ENCODE measurements at places on chromosomes 2 and 18.

DNA sequence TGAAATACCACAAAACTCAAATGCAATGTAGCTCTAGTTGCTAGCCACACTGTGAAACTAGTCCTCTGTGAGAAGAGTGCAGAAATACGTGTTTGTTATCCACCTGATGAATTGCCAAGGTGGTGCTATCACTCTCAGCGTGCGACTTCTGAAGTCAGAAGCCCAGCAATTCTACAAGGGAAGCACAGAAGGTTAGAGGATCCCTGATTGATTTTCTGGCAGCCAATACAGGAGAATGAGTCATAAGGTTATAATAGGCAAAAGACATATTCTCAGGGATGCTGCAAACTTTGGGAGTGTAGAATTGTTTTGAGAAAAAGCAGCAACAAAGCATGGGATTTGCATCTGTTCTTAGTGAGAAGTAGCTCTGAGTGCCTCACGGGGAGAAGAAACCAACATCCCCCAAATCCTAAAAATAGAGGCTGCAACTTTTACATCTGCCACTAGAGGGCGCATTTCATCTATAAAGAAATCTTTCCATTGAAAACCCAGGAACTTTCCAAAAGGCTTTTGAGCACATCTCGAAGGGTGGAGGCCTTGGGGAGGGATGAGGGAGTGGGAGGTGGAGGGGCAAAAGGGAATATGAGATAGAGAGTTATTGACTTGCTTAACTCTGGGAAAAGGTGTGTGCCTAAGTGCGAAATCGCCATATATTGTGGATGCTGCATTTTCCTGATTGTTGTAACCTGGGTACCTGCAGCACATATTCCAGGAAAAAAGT lies 78.0 kb downstream of the TMEM182 start:
- DNase-seq = no peak

DNA sequence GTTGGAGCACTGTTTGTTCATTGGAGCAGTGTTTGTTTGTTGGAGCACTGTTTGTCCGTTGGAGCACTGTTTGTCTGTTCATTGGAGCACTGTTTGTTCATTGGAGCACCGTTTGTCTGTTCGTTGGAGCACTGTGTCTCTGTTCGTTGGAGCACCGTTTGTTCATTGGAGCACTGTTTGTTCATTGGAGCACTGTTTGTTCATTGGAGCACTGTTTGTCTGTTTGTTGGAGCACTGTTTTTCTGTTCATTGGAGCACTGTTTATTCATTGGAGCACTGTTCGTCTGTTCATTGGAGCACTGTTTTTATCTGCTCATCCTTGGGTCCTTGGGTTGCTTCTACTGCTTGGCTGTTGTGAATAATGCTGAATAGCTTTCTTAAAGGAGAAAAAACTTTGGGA lies 74.7 kb downstream of the ZNF407 start:
- DNase-seq = no peak

- no peak for DNase-seq
Measured at GRCh38 chr2:132282911-132283310, 121.2 kb upstream of the ANKRD30BL start.

DNA sequence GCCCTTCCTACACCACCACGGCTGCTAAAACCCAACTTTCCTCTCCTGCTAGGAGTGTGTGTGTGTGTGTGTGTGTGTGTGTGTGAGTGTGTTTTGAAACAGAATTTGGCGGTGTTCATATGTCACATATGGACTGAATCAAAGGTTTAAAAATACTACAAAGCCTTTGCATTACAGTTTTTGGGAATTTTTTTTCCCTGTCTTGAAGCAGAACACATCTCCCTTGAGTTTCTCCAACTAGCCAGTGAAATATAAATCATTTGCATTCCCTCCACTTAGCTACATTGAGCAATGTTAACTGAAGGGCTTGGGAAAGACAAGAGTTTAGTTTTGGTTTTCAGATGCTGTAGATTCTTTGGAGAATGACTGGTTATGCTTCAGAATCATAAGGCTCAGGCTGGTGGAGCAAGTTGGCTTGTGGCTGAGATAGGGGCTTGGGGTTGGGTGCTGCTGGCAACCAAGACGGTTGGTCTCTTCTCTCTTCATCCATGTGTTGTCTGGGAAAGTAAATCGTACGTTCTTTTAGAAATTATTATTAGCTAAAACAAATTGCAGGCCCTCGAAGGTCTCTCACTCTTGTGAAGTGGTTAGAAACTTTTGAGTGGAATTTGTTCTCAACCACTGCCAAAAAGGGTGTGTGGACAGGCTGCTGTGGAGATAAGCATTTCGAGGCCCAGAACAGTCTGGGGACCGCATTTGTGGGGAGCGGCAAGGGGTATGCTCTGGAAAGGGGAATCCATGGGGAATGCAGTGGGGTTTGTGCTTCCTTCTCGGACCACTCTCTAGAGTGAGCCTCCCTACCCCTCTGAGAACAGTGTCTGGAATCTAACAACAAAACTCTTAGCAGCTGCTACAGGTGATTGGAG lies 1.4 kb downstream of the NRP2 start:
- no peak for DNase-seq

- DNase-seq = no peak
Measured at GRCh38 chr18:47203626-47204464, 27.7 kb upstream of the IER3IP1 start.

- DNase-seq = no peak
Measured at GRCh38 chr2:55048508-55049042, 1.7 kb downstream of the RTN4 start.

- no peak for DNase-seq
Measured at GRCh38 chr2:125092276-125093009, 1067.4 kb downstream of the CNTNAP5 start.

DNA sequence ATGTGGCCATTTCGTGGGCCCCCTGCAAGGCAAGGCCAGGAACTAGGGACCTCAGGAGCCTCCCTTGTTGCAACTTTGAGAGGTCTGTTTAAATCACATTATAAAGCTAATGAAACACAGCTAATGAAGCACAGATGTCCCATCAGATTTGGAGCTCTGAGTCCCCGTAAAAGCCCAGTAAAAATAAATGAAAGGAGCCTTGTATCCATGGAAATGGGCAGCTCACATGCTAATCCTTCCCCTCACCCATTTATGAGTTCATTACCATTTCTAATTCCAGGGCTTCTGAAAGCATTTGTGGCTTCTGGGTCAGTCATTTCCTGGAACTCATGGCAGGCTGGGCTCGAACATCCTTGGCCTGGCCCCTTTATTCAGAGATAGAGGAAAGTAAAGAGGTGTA lies 274.8 kb downstream of the SS18 start:
- no peak for DNase-seq

DNA sequence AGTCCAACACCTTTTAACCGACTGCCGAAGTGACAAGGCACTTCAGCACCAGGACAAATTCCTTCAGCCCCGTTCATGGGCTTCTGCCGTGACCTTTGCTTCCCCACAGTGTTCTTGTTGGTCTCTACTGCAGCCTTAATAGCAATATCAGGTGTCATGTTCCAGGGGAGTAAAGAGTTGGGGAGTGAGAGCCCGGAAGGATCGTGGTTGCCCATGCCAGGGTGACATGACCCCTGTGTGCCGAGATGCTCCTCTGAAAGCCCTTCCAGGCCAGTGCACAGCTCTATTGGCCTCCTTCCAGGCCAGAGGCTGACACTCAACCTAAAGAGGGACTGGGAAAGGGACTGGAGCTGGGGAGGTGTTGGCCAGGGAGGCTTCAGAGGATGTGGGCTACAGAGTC lies 279.2 kb downstream of the CYRIA start:
- DNase-seq = no peak

GRCh38 chr2:235706506-235706905 lies 212.7 kb downstream of the AGAP1 start:
- DNase-seq = no peak

DNA sequence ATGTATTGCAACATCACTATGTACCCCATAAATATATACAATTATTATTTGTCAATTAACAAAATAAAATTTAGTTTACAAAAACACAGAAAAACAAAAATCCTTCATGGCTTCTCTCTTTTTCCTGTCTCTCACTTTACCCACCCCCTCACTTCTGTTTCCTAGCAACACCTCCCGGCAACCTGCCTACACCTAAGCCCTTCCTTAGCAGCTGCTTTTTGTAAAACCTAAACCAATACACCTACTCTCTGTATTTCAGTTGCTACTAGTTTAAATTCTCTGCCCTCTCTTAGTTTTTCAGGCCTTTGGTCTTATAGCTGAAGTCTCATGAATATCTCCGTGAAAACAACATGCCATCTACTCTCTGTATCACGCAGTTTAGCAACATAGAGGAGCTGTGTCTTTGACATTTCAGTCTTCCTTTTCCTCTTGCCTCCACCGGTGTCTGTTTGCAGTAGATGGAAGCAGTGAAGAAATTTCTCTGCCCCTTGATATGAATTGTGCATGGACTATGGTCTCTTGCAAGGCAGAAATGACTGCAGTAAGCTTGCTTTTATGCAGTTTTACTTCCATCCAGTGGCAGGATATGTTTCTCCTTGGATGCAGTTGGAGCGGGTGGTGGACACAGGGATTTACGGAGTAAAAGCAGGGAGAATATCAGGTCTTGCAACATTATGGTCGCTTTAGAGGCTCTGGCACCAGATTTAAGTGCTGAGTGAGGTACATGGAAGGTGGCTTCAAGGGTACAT lies 42.0 kb upstream of the ZDBF2 start:
- no peak for DNase-seq

DNA sequence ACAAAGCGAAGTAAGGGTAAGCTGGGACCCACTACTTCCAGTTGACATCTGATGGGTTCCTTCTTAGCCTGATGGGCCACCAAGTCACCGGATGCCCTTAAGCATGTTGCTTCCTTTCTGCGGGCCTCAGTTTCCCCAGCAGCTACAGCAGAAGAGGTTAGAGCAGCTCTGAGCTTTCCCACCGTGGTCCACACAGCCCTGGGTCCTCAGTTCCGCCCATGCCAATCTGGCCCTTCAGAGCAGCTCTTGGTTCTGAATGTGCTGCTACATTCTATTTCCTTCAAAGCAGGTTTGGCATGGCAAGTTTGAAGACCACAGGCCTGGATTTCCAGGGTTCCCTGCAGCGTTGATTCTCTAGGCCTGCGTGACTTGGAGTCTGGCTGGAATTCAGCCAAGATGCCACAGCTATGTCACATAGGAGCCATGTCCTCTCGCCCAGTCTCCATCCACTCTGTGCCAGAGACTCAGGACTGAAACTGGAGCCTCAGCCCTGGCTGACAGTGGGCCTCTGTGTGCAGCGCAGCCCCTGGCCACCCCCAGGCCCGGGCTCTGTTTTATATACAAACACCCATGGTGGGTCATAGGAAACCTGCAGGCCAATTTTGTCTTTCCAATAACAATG lies 79.6 kb downstream of the TFCP2L1 start:
- DNase-seq = no peak

DNA sequence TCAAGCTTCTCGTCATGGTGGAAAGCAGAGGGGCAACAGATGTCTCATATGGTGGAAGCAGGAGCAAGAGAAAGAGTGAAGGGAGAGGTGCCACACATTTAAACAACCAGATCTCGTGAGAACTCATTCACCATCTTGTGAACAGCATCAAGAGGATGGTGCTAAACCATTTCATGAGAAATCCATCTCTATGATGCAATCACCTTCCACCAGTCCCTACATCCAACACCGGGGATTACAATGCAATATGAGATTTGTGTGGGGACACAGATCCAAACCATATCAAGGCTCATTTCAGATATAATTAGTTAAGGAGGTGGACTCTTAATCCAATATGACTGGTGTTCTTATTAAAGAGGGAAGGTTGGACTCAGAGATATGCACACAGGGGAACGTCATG lies 272.8 kb downstream of the KCNS3 start:
- no peak for DNase-seq

DNA sequence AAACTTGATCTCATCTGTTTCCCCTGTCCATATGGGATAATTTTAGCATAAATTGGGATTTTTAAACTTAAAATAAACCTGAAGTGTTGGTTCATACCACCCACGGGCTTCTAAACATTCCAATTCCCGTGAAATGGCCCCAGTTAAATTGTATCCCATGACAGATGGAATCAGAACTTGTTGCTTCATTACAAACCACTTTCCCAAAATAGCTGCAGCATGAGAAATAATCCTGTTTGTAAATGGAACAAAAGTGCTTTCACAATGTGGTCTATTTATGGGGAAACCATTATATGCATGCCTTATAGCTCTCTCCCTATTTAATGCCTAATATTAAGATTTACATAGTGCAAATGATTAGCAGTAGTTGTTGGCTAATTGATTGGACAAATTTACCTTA lies 15.9 kb downstream of the SCG2 start:
- DNase-seq = no peak

GRCh38 chr2:38239452-38239851 lies 137.6 kb downstream of the ATL2 start:
- no peak for DNase-seq

- no peak for DNase-seq
Measured at GRCh38 chr18:38406607-38407006, 841.0 kb upstream of the CELF4 start.

GRCh38 chr18:45627204-45627526 lies 11.9 kb downstream of the SLC14A2 start:
- DNase-seq = no peak

GRCh38 chr18:78150590-78150989 lies 829.0 kb upstream of the SALL3 start:
- DNase-seq = no peak

DNA sequence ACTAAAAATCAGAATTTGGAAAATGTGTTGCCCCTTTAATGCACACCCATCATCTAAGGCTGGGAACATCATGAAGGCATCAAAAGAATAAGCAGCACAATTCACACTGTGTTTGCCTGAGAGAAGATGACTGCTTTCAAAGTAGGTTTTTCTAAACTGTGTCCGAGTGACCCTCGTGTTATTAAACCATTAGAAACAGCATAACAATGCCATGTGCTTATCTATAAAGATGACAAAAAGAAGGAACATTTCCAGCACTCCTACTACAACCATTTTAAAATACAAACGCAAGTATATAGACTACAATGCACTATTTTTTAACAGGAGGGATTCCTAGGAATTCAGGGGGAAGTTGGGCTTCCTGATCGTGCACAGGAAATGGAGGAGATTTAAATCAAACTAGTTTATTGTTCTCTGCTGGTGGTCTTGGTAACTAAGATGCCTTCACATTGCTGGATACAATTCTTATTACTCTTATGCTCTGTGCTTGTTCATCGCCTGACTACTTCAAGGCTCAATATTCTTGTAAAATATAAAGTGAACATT lies 305.9 kb upstream of the CCDC68 start:
- no peak for DNase-seq

GRCh38 chr2:28390746-28391563 lies 1.7 kb upstream of the FOSL2 start:
- DNase-seq = no peak

GRCh38 chr2:232506709-232507108 lies 13.5 kb upstream of the PRSS56 start:
- no peak for DNase-seq

- no peak for DNase-seq
Measured at GRCh38 chr2:39059366-39059952, 61.4 kb downstream of the SOS1 start.

GRCh38 chr2:8288206-8288605 lies 393.6 kb upstream of the ID2 start:
- DNase-seq = no peak

- no peak for DNase-seq
Measured at GRCh38 chr2:128261245-128262128, 57.2 kb downstream of the HS6ST1 start.
